NCI-H1092 (cell line): ENCODE measurements at places on chromosomes 12 and 14.

GRCh38 chr12:27524494-27524835, 459 bp downstream of the PPFIBP1 start:
- no peak for DNase-seq

DNA sequence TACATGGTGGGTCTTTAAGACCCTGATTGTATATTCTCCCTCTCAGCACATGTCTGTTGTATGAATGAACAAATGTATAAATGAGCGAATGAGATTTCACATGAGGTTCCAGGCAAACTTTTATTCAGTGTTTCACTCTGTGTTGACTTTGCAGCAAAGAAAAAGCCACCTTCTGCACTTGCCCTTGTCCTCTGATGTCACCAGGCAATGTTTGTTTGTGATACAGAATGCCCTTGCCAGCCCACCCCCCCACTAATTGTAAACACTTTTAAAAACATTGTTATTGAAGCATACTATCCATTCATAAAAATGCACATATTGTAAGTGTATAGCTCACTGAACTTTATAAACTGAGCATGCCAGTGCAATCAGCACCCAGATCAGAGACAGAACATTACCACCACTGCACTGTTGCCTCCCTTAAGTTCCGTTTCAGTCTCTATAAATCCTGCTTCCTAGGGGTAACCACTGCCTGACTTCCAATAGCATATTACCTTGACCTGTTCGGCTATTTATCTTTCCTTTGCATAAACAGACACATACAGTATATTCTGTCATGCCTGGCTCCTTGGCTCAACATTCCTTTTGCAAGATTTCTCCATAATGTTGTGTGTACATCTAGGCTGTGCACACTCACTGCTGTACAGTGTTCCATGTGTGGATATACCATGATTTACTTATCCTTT, 11.3 kb upstream of the LTA4H start:
- no peak for DNase-seq

- DNase-seq: no peak
Observed at GRCh38 chr14:23564181-23564812, 3.3 kb downstream of the AP1G2 start.

GRCh38 chr14:37594971-37595808, at the start of the genes FOXA1 and TTC6:
Gene FOXA1 (minus strand): TSS chr14:37595249. CDS start chr14:37594972, 277 bp downstream.
Gene TTC6 (plus strand): TSS chr14:37595629. CDS start chr14:37622065, 26,436 bp downstream.
- peak; percentile 95 for DNase-seq

GRCh38 chr14:99676657-99677056, 7.4 kb upstream of the CYP46A1 start:
- DNase-seq: no peak
